ENCODE measurements at places on chromosomes 5 and 9. TPM values are rescaled to one million over a fixed set of nuclear protein-coding genes. Genes with fewer than 3 reads are reported as not detected.

- no peak for DNase-seq
Observed at GRCh38 chr9:8179381-8180053, 379.9 kb upstream of the DMAC1 start.

DNA sequence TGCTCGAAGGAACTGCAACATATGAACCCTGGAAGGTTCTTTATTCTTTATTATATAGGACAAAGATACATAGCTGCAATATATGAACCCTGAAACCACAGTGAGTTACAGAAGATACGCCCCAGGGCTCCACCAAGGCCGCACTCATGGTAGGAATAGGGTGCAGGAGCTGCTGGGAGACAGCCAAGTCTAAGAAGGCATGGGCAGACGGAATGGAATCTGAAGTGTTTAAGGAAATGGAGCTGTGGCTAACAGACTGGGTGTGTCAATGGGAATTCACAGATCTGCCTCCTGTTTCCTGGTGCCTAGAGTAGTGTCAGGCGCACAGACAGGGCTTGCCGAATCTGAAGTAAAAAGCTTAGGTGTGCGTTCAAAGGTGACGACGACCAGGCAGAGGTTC lies 286.4 kb downstream of the DENND1A start:
- no peak for DNase-seq

GRCh38 chr5:25362799-25363198 lies 718.0 kb upstream of the CDH10 start:
- DNase-seq = peak; percentile 40

DNA sequence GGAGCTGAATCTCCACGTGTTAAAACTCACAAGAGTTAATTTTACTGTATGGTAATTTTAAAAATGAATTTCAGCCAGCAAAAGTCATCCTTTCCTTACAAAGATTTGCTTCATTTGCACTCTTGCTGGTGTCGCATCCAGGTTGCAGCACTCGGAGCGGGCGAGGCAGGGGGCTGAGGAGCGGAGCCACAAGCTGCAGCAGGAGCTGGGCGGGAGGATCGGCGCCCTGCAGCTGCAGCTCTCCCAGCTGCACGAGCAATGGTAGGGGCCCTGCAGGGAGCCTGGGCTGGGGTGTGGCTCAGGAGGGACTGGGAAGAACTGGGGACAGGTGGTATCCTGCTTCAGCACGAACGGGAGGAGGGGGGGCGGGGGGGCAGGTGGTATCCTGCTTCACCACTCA lies 27.1 kb downstream of the HNRNPH1 start:
- no peak for DNase-seq

DNA sequence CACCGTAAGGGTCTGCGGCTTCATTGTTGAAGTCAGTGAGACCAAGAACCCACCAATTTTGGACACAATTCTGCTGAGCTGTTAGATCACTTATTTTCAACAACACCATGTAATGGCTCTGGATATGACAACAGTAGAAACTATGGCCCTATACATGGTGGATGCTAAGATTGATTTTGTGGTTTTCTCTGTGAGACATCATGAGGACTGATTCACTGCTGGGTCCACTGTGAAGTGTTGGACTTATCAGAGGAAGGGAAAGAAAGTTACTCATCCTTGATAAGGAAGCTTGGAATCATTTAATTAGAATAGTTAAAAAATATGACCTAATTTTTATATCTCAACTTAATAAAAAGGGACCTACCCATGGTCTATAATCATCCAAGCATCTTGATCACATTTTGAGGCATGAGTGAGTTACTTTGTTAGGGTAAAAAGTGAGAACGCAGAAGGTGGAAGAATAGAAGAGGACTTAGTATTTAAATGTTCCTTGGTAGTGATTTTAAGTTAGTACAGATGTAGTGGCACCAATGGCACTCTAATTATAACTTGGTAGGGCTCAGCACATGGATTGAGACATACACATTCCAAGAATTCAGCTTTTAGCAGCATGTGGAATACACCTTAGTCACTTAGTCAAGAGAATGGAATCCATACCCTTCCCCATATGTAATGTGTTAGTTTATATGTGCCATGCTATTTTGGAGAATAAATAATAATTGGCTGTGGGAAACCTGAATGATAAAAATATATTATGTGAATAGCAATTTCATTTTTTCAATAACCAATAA lies 123.5 kb upstream of the CD180 start:
- no peak for DNase-seq

GRCh38 chr9:100377015-100377414 lies 24.3 kb upstream of the TEX10 start:
- DNase-seq = no peak

DNA sequence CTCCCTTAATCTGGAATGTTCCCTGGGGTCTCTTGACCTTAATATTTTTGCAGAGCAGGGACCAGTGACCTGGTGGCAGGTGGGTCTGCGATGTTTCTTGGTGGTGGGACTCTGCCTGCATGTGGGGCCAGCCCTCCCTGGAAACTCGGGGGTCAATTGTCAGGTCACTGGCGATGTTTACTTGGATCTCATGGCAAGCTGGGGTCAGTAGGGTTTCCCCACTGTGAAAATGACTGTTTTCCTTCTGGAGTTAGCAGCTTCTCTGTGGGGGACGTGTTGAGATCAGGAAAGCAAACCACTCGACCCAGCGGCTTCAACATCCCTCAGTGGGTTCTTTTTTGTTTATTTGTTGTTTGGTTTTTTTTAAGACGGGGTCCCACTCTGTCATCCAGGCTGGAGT lies 73.9 kb downstream of the KCNT1 start:
- no peak for DNase-seq

GRCh38 chr9:7879551-7880245 lies 80.1 kb upstream of the DMAC1 start:
- DNase-seq = no peak

DNA sequence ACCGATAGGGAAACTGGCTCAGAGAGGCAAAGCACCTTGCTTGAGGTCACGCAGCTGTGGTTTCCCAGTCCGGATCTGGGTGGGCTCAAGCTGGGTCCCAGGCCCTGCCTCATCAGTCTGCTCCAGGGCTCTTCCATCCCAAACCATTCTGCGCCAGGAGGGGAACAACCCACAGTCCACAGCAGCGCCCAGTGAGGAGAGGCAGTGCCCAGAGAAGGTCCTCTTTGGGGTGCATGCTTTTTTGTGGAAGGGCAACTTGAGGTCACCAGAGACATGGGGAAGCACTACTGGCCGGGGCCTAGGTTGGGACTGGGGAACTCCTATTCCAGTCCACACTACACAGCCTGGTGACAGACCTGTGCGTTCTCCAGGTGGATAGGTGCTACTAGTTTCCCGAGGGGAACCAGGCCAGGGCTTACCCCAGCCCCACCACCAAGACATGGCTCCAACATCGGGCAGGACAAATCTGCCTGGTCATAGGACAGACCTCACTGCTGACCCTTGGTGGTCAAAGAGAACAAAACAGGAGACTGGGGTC lies 62.5 kb upstream of the RNF130 start:
- peak; percentile 76 for DNase-seq

- no peak for DNase-seq
Observed at GRCh38 chr5:169921384-169921783, 58.9 kb downstream of the INSYN2B start.

DNA sequence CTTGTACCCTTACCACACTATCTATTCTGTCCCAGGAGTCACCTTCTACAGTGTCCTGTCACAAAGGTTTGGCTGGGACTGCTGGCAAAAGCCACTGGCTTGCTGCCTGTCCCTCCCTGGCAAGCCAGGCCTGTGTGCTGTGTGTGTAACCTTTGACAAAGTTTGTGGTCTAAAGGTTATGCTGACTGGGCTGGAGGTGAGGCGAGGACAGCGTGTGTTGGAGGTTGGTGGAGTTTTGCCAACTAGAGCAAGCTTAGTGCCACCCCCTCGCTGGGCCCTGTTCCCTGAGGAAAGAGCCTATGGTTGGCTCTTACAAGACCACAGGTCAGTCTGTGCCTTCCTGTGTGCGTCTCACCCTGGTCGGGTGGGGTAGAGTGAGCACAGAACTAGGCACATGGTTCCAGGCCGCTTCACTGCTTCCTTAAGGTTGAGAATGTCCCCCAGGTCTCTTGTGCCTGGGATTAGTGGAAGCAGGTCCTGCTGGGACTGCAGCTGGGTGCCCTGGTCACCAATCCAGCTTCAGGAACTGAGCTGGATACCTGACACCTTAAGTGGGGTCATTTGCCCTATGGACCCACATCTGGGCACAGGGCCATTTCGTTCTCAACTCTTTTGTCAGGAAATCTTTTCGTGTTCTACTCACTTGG lies 152.2 kb downstream of the GADD45G start:
- DNase-seq = peak; percentile 58

GRCh38 chr9:128127990-128128835 lies 684 bp upstream of the PTGES2 start:
- DNase-seq = peak; percentile 94

- DNase-seq = no peak
Observed at GRCh38 chr5:168474319-168474718, 12.0 kb upstream of the RARS1 start.

DNA sequence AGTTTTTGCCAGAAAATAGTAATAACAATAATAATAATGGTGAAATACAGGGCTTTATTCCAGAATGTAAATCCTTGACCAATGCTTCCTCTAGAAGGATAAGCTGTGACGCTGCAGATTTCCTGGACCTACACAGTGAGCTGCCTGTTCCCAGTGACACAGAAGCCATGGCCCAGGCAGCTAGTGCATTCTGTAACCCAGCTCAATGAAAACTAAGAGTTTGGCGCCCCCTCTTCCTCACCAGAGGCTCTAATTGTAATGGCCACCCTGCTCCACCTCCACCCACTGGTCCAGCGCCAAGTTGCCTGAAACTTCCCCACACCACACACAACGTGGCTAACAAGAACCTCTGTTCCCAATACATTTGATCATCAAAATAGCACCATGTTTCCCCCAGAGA lies 248.1 kb downstream of the CETN3 start:
- DNase-seq = peak; percentile 82

DNA sequence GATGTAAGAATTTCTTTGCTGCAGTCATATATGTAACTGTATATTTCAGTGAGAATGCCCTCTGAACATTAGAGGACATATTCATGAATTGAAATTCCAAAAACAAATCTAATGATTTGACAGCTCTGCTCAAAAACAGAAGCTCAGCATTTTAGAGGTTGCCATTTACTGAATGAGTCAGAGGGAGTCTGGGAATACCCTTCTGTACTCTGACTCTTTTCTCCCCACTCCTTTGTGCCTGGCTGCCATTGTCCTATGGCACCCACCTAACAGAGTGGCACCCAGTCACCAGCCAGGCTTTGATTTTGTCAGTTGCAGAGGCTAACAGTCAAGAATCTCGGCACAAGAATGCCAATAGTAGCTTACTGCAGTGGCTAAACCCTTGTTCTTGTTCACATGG lies 133.6 kb downstream of the ATG10 start:
- DNase-seq = no peak

- no peak for DNase-seq
Observed at GRCh38 chr9:91534374-91534773, 110.7 kb upstream of the NFIL3 start.

- DNase-seq = no peak
Observed at GRCh38 chr5:134574521-134574920, 49.1 kb downstream of the JADE2 start.

TICAM2 gene
- 7.7 TPM for total RNA-seq

CCIN gene
- total RNA-seq = 2.0 TPM

MOB3B gene
- 3.2 TPM for total RNA-seq

GPR150 gene
- 0.10 TPM for total RNA-seq

FRMD3 gene
- 5.1 TPM for total RNA-seq

GPX8 gene
- total RNA-seq = 26.1 TPM
